ENCODE measurements at places on chromosomes 2 and 18.
A peak's percentile ranks its signal among the peaks of the same experiment; 100 is the strongest.

GRCh38 chr2:135743860-135744259, 2.2 kb downstream of the UBXN4 start:
- no peak for DNase-seq

DNA sequence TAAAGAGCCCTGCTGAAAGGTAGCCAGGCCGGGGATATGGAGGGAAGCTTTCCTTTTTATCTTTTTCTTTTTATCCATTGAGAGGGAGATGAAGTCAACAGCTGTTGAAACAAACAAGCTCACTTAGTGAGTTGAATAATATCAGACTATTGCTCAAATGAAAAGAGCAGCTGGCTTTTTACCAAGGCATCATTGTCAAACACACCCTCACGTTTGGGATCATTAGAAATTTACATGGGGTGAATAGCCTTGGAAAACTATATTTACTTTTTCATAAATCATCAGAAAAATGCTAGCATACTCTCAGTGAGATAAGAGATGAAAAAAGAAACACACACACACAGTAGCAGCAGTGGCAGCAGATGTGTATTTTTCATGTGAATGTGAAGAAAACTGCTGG, 71.5 kb upstream of the HNMT start:
- peak; percentile 16 for DNase-seq

GRCh38 chr2:20416723-20417122, 30.2 kb upstream of the RHOB start:
- DNase-seq, result no peak

DNA sequence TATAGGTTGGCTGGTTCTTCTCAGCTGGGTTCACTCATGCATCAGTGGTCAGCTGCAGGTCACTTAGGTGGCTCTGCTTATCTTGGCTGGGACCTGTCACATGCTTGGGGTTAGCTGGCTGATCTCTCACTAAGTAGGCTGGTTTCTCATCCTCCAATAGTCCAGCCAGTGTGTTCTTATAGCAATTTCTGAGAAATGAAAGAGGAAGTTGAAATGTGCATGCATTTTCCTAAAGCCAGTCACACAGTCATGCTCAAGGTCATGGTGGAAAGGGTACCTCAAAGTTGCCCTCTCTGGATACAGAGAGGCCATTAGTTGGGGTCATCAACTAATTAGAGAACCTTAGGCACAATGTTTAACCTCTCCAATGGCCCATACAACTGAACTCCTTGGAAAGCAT, 64.4 kb downstream of the KLHL29 start:
- DNase-seq, result no peak

- no peak for DNase-seq
Observed at GRCh38 chr2:159010963-159011362, 42.5 kb downstream of the TANC1 start.

- no peak for DNase-seq
Observed at GRCh38 chr2:144322379-144322778, 197.5 kb downstream of the ZEB2 start.

DNA sequence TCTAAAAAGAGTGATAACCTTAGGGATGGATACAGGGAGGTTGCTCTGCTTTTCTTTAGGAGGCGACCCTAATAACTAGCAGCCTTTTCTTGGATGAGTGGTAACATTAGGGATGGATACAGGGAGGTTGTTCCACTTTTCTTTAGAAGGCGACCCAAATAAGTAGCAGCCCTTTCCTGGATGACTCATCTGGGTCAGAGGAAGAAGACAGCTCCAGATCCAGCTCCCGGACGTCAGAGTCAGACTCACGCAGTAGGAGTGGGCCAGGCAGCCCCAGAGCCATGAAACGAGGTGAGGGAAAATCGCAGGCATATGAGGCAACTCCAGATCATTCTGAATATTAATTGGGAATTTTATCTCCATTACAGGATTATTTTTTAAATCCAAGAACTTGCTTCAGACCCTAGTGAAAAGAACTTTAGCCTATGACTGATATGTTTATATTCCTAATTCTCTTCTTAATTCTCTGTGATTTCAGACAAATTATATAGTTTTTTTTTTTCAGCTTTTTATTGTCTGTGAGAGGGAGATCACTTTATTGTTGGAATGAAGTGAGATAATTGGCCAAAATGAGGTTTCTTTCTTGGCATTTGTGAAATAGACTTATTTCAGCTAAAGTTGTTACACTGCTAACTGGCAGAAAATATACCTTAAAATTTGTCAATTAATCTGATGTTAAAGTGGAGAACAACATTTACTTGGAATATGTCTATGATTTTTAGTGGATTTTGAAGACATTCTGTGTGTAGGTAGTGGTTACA, 31.2 kb upstream of the C1GALT1C1L start:
- no peak for DNase-seq

DNA sequence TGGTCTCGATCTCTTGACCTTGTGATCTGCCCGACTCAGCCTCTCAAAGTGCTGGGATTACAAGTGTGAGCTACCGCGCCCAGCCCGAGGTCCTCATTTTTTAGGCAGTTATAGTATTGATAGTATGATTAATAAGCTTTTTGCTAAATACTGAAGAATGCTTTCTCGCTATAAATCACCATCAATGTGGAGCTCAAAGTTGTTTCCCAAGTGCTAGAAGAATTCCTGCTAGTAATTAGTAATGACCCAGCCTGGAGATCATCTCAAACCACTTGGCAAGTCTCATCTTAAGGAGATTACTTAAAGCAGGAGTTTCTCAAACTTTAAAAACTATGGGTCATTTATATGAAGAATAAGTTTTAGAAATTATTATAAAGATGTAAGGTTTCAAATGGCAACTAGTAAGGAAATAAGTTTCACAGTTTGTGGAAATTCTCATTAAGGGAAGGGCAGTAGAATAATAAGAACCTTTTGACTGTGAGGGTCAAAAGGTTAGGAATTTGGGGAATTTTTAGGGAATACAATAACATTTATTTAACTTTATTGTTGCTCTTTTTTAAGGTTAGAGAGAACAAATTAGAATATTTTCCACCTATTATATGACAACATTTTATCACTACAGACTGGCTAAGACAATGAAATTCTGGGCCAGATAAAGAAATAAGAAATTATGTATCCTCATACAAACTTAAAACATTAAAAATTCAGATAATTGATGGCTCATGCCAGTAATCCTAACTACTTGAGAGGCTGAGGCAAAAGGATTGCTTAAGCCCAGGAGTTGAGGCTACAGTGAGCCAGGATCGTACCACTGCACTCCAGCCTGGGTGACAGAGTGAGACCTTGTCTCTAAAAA, 148.6 kb upstream of the MAP3K20 start:
- DNase-seq, result no peak

DNA sequence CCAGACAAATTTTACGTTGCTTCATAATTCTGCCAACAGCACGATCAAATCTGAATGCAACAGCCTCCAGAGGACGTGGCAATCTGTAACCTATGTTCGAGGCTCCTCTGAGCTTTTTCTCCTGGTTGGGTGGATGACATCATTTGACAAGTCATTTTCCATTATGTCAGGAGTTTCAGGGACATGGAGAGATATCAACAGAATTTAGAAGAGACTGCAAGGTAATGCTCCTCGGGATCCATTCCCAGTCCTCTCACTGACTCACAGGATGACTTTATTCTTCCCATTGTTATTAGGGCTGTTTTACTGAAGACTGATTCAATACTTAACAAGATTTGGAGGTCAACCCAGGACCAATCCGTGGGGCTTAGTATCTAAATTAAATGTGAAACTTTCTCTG, 72.5 kb upstream of the RNF152 start:
- no peak for DNase-seq

GRCh38 chr2:164314148-164314547, 307.1 kb downstream of the GRB14 start:
- peak; percentile 10 for DNase-seq

GRCh38 chr18:22459491-22459890, 41.8 kb upstream of the CTAGE1 start:
- DNase-seq, result no peak

DNA sequence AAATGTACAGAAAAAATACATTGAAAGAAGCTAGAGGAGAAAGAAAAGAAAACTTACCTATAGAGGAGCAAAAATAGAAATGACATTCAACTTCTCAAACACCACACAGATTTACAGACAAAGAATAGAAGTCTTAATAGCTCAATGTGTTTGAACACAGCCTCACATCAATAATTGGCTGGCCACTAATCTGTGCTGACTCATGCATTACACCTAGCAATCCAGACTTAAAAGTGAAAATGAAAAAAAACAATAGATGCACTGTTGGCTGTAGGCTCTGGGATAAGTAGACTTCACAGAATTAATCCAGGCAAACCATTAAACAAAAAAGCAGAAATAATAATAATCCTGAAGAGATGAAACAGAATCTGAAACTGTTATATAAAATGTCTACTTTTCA, 961.3 kb upstream of the CELF4 start:
- DNase-seq, result no peak

GRCh38 chr2:73174941-73175662, 27.3 kb upstream of the NOTO start:
- no peak for DNase-seq

DNA sequence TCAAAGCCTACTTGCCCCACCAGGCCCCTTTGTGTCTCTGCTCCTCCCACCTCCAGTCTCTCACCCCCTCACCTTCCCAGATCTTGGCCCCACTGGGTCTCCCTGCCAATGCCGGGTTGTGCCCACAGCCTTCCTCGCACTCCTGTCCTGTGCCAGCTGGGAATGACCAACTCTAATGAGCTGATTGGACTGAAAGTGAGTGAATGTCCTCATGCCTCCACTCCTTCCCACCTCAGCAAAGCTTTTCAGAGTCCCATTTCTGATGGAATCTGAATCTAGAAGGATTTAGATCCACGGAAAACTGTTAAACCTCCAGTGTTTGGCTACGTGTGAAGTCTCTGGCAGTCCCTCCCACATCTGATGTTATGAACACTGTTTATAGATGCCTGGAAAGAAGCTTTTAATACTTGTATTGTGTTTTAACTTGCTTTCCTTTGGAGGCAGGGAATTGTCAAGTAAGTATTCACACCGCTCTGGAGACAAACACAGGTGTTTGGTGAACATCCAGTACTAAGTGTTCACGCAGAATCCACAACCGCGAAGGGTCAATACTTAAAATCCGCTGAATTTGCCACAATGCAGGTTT, 103.9 kb downstream of the RTN4 start:
- no peak for DNase-seq

GRCh38 chr2:109655287-109655686, 41.1 kb downstream of the SOWAHC start:
- DNase-seq, result no peak

DNA sequence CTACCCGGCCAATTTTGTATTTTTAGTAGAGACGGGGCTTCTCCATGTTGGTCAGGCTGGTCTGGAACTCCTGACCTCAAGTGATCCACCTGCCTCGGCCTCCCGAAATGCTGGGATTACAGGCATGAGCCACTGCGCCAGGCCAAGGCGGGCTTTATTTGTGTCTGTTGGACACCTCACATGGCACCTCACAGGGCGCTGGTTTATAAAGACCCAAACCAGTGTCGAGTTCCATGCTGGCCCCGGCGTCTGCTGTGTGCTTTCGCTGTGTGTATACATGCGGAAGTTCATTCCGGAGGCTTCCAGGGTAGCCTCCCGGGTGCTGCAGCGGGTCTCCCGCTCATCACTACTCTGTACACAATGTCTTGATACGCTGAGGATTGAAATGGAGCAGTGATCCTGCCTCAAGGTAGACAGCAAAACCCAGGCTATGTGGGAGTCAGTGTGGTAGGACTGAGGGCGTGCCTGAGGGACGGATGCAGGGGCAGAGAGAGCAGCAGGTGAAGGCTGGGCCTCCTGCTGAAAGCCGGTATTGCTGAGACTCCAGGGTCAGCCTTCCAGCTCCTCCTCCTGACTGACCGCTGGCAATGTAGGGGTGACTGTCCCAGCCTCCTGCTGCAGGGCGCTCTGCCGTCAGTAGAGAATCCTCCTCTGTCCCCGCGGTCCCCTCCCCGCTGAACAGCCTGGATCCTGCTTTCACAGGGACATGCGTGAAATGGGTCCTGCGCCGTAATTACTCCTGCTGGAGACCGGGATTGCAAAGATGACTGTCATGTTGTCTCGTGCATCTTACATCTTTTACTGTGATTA, 22.7 kb downstream of the LDLRAD4 start:
- no peak for DNase-seq

DNA sequence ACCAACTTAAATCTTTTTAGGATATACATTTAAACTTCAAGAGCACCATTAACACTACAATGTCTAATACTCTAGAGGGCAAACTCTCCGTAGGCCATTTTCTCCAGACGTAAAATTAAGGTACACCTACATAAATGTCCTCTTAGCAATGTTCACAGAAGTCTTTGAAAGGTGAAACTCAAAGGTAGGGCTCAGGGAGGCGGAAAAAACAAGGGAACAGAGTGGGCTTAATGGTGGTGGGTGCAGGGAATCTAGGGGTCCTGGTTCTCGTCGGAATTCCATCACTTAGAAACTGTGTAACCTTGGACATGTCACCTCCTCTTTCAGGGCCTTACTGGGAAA, 668 bp downstream of the NFU1 start:
- no peak for DNase-seq

DNA sequence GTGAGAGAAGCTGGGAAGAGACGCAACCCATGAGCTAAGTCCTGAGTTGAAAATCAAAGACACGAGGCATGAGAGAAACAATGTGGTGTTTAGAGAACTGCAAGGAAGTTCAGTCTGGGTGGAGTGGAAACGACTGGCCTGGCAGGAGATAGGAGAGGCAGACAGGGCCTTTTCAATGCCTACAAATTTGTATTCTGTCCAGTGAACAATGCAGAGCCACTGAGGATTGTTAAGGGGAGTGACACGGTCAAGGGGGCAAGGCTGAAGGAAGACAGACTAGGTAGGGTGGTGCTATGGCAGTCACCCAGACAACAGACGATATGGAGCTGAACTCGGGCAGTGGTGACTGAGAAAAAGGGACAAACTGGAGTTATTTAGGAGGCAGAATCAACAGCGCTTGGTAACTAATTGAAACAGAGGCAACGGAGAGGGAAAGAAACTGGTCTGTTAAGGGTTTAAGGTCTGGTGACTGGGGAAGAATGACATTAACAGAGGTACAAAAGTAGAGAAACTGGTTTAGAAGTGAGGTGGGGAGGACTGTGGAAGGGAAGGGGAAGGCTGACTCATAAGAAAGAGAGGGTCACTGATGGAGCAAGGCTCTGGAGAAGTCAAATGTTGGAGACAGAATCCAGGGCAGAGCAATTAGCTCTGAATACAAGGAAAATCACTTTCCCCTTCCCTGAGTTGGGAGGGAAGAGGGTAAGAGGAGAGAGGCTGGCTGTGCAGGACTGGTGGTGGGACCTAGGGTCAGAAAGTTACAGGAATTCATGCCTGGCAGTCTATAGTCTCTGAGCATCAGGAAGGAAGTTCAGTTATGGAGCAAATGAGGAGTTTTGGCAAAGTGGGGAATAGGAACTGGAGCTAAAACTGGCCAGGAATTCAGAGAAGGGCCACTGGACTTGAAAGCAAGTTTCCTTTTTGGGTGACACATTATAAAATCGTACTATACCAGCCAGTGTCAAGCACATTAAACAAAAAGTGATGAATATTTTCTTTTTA, 63.4 kb upstream of the CHRNA1 start:
- DNase-seq, result no peak

- no peak for DNase-seq
Observed at GRCh38 chr2:72089537-72089936, 58.1 kb downstream of the CYP26B1 start.

All from NCI-H510A (cell line).